KBM-7 (cell line): ENCODE measurements at places on chromosomes 6 and 20.
A peak's percentile ranks its signal among the peaks of the same experiment; 100 is the strongest.

DNA sequence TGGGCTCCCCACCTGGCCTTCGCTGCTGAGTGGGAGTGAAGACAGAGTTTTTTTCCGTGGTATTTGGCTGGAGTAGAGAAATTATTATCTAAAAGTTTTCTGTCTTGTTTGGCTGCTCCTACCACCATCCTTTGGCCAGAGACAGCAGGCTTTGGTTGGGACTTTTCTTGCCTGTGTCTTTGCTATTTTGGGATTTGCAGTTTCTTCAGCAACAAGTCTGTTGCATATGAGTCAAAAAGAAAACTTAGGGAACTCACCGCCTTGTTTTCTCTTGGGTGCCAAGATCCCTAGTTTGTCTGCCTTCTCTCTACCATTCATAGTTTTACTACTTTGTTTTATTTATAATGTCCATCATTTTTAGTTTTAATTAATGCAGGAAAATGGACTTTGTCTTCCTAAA is 683.8 kb downstream of the DOK5 start:
- DNase-seq: no peak

DNA sequence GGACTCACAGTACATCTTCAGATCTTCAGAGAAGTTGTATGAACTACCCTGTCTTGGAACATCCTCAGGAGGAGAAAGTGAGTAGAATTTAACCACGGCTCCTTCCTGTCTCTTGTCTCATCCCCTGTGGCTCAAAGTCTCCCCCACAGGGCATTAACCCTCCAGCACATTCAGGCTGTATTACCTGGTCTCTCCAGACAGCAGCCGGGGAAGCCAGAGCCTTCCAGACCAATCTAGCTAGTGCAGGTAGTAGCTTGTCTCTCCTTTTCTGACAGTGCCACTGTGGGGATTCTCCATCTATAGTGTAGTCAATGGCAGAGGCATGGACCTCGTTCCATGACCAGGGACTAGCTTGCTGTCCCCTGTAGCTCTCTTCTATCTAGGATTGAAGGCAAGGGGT is 16.9 kb upstream of the ELMO2 start:
- DNase-seq: no peak

- DNase-seq: no peak
Observed at GRCh38 chr20:43576108-43576507, 14.6 kb upstream of the IFT52 start.

- peak; percentile 32 for DNase-seq
Observed at GRCh38 chr20:49291200-49291599, 13.3 kb upstream of the ZNFX1 start.

DNA sequence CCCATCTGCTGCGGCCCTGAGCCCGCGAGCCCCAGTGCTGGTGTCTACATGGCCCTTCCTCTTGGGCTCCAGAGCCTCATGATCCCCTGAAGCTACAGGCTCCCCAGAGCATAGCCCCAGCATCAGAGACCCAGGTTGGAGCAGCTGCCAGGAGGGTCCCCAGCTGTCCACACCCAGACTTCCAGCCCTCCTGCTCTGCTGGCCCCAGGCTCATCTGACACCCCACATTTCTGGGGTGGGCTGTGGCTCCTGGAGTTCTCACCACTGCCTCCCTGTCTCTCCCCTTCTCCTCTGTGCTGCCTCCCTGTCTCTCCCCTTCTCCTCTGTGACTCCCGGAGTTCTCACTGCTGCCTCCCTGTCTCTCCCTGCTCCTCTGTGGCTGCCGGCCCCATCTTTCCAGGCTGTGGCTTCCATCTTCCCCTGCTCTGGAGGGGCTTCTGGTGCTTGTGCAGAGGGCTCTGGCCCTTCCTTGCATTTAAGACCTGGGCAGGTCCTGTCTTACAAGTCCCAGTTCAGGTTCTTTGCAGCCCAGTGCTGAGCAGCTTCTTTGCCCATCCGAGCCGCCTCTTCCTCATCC is 108.1 kb downstream of the ERMARD start:
- no peak for DNase-seq

DNA sequence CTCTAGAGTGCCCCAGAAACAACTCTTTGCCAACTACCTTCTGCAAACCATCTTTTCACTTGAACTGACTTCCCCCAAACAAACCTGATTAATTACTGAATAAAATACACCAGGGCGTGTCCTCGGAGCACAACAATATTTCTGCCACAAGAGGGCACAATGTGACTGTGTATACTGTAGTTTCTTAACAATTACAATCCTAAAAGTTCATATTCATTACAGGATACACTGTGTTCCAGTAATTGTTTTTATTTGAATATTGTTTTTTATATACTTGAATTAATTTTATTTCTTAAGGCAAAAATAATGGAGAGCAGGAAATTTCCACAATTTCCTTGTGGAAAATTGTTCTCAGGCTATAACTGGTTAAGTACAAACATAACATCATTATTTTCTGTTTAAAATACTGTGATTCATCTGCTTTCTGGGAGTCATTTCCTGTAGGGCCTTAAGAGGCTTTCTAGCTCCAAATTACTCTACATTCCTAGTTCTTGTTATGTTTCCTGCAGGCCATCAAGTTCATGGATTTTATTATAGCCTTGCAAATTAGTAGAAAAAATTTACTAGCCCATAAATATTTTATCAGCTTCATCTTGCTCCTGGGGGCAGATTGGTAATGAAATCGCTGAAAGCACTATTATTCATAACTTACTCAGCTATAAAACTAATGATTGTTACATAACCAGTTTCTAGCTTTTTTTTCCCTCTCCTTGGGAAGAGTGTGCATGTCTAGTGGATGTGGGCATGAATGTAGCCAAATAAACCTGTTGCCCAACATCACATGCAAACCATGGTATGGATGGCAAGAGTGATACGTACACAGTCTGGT is 51.9 kb upstream of the SLC22A16 start:
- DNase-seq: peak; percentile 76

GRCh38 chr6:33642897-33643296 is 21.8 kb downstream of the ITPR3 start:
- no peak for DNase-seq

GRCh38 chr20:42775866-42776265 is 413.8 kb downstream of the PTPRT start:
- no peak for DNase-seq

DNA sequence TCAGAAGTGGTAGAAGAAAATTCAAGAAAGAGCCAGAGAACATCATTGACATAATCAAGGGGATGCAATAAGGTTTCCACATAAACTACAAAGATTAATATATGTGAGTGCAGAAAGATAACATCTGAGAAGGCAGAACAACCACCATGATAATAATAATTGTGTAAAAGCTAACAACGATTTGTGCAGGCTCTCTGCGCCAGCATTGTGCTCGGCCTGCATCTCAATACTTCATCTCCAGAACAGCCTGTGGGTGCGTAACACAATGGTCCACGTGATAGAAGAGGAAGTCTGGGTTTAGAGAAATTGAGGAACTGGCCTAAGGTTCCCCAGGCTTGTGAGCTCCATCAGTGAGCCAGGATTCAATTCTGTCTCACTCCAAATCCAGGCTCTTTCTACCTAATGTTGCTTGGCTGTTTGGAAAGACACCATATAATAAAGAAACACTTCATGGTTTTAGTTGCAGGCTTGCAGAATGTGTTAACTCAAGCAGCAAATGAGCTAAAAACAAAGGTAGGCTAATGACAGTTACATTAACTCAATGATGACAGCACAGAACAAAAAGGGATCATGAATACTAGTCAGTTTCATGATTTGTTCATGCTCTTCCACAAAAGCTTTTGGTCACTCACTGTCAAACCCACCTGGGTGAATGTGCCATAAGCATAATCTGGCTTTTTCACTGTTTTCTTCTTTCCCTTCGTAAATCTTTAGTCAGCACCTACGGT is 71.2 kb downstream of the LY86 start:
- DNase-seq: peak; percentile 93

DNA sequence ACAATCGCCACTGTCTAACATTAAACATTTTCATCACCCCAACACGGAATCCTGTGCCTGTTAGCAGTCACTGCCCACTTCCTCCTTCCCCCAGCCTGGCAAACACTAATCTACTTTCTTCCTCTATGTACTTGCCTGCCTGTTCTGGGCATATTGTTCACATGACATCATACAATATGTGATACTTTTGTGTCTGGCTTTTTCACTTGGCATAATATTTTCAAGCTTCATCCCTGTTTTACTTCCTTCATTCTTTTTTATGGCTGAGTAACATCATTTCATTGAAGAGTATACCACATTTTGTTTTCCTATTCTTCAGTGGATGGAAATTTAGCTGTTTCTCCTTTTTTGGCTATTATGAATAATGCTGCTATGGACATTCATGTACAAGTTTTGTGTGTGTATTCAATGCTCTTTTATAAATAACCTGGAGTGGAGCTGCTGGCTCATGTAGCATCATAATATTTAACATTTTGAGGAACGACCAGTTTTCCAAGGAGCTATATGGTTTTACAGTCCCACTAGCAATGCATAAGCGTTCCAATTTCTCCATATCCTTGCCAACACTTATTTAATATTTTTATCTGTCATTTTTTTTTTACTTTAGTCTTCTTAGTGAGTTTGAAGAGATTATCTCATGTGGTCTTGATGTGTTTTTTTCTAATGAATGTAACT is 360.1 kb downstream of the HDGFL1 start:
- peak; percentile 6 for DNase-seq

DNA sequence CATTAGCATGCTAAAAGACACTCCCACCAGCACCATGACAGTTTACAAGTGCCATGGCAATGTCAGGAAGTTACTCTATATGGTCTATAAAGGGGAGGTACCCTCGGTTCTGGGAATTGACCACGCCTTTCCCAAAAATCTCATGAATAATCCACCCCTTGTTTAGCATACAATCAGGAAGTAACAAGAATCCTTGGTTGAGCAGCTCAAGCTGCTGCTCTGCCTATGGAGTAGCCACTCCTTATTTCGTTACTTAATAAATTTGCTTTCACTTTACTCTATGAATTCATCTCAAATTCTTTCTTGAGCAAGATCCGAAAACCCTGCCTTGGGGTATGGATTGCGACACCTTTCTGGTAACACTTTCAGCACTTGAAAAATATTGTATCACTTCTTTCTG is 243.0 kb downstream of the BMP2 start:
- no peak for DNase-seq

DNA sequence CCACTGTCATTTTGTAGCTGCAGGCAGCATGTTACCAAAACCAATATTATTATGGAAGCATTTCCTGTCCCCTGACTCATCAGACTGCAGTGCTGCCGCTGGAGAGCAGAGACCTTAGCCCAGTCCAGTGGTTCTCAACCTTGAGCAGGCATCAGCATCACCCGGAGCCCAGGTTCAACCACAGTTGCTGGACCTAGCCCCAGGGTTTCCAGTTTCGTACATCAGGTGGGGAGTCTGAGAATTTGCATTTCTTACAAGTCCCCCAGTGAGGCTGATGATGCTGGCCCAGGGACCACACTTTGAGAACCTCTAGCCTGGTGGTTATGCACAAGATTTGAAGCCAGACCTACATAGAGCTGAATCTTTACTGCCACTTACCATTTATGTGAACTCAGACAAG is 47.3 kb downstream of the LY86 start:
- DNase-seq: no peak

DNA sequence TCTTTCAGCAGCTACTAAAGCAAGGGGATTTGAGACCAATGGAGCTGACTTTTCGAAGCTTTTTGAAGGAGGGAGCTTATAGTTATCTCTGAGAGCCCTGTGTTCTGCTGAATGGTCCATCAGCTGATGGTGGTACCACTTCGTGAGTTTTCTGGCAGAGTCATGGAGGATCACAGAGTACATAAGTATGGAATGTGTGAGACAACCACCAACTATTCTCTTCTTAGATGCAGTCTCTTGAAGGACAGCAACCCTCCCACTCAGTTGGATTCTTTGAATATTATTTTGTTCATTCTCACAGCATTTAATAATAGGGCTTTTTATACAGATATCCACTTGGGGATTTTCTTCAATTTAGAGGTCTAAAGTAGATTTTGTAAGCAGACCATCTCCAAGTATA is 75.3 kb downstream of the ELOVL2 start:
- no peak for DNase-seq

DNA sequence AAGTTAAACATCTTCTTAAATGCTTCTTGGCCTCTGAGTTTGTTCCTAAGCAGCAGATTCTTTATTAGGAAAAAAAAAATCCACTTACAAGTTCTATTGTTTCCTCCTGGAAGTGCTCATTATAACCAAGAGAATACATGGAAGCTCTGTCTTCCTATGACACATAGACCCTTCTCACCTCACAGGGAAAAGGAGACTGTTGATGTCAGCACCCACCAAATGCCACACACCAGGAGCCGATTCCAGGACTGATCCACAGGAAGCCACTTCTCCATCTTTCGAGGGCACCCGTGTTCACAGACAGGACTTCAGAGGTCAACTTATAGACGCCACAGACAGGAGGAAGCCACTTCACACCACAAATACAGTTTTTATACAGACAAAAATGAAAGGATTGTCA is 13.4 kb upstream of the BNIP5 start:
- no peak for DNase-seq
